Stimulated activated CD4-positive, alpha-beta T cell treated with anti-CD3 and anti-CD28 coated beads, Interleukin-12 subunit alpha, Interleukin-12 subunit beta, amount 100 ng/mL, for 24 hours (primary cell): ENCODE measurements at places on chromosomes 16 and 17.

DNA sequence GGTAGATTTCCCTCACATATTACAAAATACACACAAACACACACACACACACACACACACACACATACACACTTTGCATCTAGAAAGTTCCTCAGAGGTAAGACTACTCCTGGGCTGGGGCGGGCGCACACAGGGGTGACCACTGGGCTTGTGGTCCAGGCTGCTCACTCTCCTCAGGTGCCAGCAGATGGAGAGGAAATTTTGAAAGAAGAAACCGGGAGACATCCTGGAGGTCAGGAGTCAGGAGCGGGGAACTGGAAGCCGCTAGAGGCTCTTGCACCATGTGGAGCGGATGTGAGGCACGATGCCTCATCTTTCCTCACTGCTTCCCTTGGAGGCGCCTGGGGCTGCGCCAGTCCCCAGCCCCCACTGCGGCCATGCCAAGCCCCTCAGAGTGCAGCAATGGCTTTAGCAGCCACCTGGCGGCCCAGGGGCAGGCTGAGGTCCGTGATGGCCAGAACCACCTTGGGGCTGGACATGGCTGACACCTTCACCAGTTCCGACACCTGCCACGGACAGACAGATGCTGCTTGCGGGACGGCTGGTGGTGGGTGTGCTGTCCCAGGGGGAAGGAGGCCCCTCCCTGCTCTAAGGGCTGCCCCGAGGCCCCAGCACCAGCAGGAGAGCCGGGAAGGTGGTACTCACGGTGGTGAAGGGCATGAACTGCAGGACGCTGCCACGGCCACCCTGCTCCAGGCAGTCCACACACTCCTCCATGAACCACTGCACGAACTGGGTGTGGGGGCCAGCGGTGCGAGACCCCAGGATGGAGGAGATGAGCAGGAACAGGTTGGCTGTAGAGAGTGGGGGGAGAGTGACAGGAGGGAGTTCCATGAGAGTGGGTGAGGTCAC is 4.1 kb downstream of the CSF3 start:
- no peak for DNase-seq

- DNase-seq: no peak
These were observed 9.9 kb downstream of the TBX2 start for GRCh38 chr17:61409301-61410112.

DNA sequence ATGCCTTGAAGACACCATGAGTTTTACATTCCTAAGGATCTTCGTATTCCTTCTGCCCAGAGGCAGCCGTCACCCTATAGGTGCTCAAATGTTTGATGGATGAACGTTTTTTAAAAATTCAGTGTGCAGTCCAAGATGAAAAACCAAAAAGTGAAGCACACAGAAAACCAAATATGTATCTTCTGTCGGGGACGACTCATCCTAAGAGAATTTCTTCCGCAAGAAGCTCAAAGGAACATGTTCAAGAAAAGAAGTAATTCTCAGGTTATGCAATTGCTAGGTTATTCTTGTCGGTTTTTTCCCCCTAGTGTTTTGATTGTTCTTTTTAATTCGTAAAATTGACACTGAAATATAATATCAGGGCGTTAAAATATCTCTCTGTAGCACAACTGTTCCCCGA is 1.4 kb downstream of the CENPV start:
- no peak for DNase-seq

- no peak for DNase-seq
These were observed 41.7 kb downstream of the SRL start for GRCh38 chr16:4200000-4200780.

DNA sequence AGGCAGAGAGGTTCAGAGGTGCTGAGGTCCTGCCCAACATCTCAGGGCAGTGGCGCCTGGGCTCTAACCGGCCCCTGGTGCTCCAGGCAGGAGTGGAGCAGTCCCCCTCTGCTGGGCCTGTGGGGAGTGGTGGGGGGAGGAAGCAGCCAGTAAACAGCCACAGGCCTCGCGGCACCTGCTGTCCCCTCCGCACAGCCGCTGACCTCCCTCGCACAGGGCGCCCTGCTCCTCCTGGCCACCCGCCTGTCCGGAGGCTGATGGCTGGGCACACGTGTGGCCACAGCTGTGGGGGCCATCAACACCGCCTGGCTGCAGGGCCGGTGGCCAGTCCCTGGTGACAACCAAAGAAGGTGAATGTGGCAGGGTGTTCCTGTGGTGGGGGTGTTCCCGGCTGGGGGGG is 36.8 kb upstream of the PABPN1L start:
- no peak for DNase-seq

DNA sequence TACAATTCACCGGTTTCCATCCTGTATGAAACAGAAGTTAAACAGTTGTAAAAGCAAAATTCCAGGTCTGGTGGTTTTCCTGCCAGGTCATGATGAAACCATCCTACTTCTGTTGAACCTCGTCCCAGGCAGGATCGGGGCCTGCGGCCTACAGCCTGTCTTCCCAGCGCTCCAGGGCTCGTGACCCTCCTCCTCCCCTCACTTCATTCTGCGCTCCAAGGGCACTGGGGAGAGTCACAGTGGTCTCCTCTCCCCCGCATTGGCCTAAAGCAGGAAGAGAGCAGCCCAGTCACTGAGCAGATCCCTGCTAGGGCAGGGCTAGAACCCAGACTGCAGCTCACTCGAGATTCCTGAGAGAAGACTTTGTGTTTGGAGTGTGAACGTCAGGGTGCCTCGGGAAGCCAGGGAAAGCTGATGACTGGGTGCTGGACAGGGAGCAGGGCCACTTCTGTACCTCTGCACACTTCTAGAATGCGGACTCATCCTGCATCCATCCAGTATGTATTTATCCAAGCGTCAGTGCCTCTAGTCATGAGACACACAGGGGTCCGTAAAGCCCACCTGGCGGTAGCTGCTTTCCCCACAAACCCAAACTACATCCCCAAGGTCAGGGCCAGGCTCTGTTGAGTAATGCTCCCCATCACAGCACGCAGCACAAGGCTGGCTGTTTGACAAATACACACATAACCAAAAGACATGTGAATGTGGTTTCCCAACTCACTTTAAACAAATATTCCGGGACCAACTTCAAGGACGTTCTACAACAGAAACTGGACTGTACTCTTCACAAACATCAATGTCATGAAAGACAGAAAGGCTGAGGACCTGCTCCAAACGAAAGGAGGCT is 1.7 kb upstream of the ITGAE start:
- DNase-seq: no peak

DNA sequence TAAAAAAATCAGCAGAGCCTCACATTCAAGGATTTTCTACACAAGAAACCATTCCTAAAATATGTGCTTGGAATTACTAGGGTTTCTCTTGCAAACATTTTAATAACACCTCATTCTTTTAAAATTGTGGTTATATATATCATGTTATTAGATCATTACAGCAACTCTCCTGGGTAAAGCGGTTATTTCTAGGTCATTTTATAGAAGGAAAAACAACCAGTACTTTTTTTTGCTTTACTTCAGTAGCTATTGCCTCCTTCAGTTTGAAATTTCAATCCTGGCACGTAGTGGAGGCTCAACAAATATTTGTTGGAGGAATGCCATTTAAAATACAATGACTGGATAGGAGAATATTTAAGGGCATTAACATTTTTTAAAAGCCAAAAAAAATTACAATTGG is 220.6 kb downstream of the CDRT15L2 start:
- no peak for DNase-seq

GRCh38 chr17:82457929-82458178 is 687 bp upstream of the NARF start:
- no peak for DNase-seq

GRCh38 chr16:75074920-75075687 is 41.5 kb downstream of the LDHD start:
- peak; percentile 64 for DNase-seq

- no peak for DNase-seq
These were observed 9.3 kb downstream of the DNAI2 start for GRCh38 chr17:74283371-74283673.

DNA sequence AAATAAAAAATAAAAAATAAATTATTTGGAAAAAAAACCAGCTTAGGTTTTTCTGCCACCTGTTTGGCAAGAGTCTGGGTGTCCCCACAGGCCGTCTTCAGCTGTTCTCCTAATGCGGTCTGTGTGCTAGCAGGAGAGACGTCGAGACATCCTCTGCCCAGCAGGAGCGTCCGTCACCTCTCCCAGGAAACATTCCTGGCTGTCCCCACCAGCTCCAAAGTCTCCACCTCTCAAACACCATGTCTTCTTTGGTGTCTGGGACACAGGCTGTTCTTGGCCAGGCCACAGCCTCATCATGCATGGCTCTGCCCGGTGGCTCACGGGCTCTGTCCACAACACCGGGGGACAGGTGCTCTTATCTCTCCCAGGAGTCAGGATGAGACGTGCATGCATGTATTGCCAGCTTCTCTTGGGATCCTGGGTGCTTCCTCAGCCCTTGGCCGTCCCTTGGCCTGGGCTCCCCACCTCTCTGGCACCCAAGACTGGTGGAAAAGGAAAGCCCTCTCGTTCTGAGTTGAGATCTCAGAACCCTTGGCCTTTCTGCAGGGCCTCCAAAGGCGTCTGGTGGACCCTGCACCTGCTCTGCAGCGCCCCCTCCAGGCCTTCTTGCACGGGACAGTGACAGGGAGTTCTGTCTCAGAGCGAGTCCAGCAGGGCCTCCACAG is 84.9 kb upstream of the CBX4 start:
- peak; percentile 36 for DNase-seq

DNA sequence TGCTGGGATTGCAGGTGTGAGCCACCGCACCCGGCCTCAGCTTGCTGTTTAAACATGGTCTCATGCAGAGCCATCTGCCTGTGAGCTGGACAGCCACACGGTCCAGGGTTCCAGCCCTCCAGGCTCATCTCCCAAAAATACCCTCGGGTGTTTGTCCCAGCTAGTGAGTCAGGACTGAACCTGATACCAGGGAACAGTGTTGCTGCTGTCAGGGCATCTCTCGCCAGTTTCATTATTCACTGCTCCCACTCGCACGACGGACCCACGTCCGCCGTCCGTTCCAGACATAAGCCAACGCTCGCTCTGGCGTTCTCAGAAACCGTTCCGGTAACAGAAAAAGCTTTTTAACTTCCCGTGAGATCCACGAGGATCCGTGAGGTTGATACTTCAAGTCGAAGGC is 77.6 kb downstream of the NXN start:
- no peak for DNase-seq

GRCh38 chr16:87674419-87674818 is 72.1 kb downstream of the JPH3 start:
- no peak for DNase-seq

GRCh38 chr17:64150237-64151015 is 20.5 kb upstream of the ERN1 start:
- no peak for DNase-seq

- no peak for DNase-seq
These were observed 85.6 kb downstream of the OMG start for GRCh38 chr17:31211352-31212012.

DNA sequence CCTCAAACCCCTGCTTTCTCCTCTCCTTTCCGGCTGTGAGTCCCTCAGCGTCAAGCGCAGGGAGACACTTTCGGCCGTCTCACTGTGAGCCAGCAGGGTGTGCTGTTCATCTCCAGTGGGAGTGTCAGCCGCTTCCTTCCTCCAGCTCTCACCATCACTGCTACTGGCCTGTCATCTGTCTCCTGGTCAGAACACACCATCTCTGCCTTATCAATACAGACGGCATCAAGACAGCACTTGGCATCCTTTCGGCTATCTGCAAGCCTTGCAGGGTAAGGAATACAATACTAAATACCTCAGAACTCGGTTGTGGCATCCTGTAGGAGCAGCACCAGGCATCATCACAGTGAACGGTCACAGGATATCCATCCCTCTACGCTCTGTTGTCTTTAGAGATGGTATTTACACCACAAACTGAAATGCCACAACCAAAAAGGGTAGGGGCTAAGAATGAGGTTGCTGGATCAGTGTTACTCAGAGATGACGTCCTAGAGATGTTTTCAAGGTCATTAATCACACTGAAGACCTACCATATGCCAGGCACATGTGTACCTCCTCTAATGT is 20.7 kb upstream of the CMTM4 start:
- DNase-seq: no peak

GRCh38 chr16:8874388-8874787 is 5.6 kb upstream of the CARHSP1 start:
- no peak for DNase-seq

DNA sequence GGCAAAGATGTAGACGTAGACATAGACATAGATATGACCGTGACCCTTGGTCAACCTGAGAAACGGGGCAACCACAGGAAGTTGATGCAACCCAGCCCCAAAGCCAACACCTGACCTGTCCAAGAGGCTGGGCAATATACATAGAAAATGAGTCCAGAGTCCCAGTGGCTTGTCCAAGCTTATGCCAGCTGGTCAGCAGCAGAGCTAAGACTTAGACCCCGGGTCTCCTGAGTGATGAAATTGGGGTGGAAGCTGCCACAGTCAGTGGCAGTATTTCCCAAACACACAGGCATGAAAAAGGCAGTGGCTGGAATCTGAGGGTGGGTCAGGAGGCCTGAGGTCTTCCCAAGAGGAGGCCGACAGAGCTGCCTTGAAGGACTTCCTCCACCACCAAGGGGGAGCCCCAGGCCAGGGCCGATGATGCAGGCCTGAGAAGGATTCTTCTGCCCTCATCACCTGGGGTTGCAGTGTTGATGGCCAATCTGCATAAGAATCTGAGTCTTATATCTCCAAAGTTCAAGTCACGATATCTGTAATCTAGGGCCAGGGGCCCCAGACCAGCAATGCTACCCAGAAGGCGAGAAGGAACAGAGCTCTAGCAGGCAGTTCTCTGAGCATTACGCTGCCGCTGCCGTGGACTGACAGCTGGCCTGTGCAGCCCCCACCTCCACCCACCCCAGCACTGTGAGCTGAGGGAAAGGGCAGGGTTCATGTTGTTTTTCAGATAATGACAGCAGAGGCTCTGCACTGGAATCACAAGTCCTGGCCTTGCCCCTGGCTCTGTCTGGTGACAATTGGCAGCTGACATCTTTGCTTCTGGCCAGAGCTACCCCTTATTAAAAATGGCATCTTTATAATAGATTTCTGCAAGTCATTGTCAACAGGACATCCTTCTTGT is 72.7 kb downstream of the GNAO1 start:
- no peak for DNase-seq
